CD8-positive, alpha-beta memory T cell (primary cell): ENCODE measurements at places on chromosomes 1 and 21. TPM values are rescaled to one million over a fixed set of nuclear protein-coding genes. Genes with fewer than 3 reads are reported as not detected.

GRCh38 chr1:29811727-29812407 is 575.5 kb downstream of the PTPRU start:
- H3K4me1 ChIP-seq, result no peaks in the 10 kb centered on the region
- DNase-seq, result no peak
- no peak overlapping the region for H3K4me3 ChIP-seq
- no peaks in the 10 kb centered on the region for H3K27me3 ChIP-seq
- no peaks in the 10 kb centered on the region for H3K36me3 ChIP-seq

DNA sequence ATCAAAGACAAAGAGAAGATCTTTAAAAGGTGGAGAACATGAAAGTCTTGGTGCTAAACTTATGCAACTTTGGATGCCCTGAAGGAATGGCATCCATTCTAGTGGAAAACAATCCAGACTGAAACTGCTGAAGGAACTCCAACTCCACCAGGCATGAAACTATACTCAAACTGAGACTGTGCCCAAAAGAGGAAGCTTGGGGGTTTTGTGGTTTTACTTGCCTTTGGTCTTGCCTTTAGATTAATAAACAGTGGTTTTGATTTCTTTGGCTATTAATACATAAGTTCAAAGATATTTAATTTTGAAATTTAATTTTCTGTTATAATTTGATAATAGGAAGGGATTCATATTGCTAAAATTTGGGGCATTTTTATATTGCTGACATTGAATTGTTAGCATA is 17.4 kb upstream of the SLC30A10 start:
- no peaks in the 10 kb centered on the region for H3K36me3 ChIP-seq
- DNase-seq, result no peak
- H3K27ac ChIP-seq, result no peak overlapping the region
- no peaks in the 10 kb centered on the region for H3K4me1 ChIP-seq

- H3K27me3 ChIP-seq, result no peaks in the 10 kb centered on the region
- H3K4me1 ChIP-seq, result no peaks in the 10 kb centered on the region
These were observed 13.1 kb upstream of the ZRANB2 start for GRCh38 chr1:71093938-71094337.

The GJA8 gene
- polyA plus RNA-seq, result not detected

The NBPF8 gene
- polyA plus RNA-seq, result 2.0 TPM

GRCh38 chr1:180178511-180179161 is 24.0 kb downstream of the QSOX1 start:
- DNase-seq, result peak; percentile 44
- H3K4me1 ChIP-seq, result no peaks in the 10 kb centered on the region

The HSPA13 gene
- polyA plus RNA-seq, result 14.9 TPM

The TMEM240 gene
- polyA plus RNA-seq, result not detected

The ANGPTL3 gene
- not detected for polyA plus RNA-seq

GRCh38 chr1:7255303-7256058 is 470.2 kb downstream of the CAMTA1 start:
- no peaks in the 10 kb centered on the region for H3K4me1 ChIP-seq
- no peak for DNase-seq
- H3K4me3 ChIP-seq, result no peak overlapping the region
- H3K27me3 ChIP-seq, result no peaks in the 10 kb centered on the region
- H3K27ac ChIP-seq, result no peak overlapping the region

DNA sequence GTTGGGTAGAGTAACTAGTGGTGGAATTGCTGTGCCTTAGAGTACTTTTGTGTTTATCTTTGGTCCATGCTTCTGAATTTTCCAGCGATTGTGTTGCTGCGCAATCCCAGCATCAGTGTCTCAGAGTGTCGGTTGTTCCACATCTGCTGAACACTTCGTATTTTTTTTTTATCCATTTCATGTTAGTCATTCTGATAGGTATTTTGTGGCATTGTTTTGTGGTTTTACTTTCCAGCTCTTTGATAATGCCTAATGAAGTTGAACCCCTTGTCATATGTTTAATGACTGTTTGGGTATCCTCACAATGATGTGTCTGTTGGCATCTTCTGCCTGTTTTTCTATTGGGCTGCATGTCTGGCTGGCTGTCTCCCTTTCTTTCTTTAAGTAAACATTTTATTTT is 13.6 kb downstream of the TUFT1 start:
- H3K36me3 ChIP-seq, result no peaks in the 10 kb centered on the region
- DNase-seq, result no peak
- H3K4me1 ChIP-seq, result no peaks in the 10 kb centered on the region
- no peak overlapping the region for H3K4me3 ChIP-seq
- no peak overlapping the region for H3K27ac ChIP-seq

DNA sequence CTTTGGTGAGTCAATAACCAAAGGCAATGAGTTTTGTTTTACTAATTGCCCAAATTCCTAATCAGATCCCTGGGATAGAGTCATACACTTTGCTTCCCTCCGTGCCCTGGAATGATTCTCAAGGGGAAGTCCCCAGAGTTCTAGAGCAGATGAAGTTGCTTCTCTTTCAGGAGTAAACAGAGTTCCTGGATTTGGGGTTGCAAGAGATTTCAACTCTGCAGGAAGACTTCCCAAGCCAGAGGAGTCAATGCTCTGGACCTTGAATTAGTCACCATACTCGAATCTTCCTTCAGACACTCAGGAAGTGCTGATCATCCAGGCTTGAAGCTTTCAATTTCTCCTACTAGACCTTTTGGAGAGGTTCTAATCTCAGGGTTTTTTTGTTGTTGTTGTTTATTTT is 39.6 kb downstream of the FCER1A start:
- H3K36me3 ChIP-seq, result no peaks in the 10 kb centered on the region
- no peaks in the 10 kb centered on the region for H3K4me1 ChIP-seq
- H3K27me3 ChIP-seq, result no peaks in the 10 kb centered on the region

The CHIA gene
- not detected for polyA plus RNA-seq

DNA sequence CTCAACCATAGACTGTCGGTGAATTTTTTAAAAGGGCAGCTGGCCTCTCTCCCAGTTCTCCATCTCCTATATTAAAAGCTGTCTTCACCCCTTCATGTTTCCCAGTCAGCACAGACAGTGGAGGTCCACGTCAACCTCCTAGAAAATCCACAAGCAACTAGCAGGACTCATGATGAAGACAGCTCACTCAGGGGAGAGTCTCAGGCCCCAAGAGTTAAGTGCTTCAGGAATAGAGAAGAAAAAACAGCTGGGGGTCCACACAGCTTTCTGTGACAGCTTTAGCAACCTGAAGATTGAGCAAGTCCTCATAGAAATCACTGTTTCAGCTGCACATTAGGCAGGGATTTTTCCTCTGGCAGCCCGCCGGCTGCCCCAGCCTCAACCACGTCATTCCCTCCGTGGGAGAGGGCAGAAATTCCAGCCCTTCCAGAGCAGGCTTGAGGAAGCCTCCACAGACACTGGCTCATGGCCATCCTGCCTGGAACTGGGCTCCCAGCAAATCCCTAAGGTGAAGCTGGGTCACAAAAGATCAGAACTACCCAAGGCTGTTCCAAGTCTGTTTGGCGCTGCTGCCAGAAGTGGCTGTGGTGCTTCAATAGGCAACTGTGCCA is 15.2 kb downstream of the GPR161 start:
- H3K27ac ChIP-seq, result no peak overlapping the region
- H3K4me3 ChIP-seq, result no peak overlapping the region
- no peaks in the 10 kb centered on the region for H3K36me3 ChIP-seq
- no peak for DNase-seq
- H3K4me1 ChIP-seq, result no peaks in the 10 kb centered on the region

DNA sequence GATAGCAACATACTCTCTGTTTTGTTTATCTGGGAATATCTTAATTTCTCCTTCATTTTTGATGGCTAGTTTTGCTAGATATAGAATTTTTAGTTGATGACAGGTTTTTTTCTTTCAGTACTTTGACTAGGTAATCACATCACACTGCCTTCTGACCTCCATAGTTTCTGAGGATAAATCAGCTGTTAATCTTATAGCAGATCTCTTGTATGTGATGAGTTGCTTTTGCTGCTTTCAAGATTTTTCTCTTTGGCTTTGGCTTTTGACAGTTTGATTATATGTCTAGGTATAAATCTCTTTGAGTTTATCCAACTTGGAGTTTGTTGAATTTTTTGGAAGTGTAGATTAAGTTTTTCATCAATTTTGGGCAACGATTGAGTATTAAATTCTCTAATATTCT is 142.6 kb downstream of the ZNF644 start:
- no peak overlapping the region for H3K27ac ChIP-seq
- DNase-seq, result no peak
- H3K4me1 ChIP-seq, result no peaks in the 10 kb centered on the region

GRCh38 chr1:88463401-88463985 is 220.6 kb upstream of the PKN2 start:
- no peak overlapping the region for H3K27ac ChIP-seq
- H3K27me3 ChIP-seq, result no peaks in the 10 kb centered on the region
- H3K4me1 ChIP-seq, result no peaks in the 10 kb centered on the region
- H3K36me3 ChIP-seq, result no peaks in the 10 kb centered on the region
- no peak for DNase-seq

The TSPAN2 gene
- polyA plus RNA-seq, result 7.1 TPM

- no peak overlapping the region for H3K27ac ChIP-seq
- H3K27me3 ChIP-seq, result no peaks in the 10 kb centered on the region
- no peak for DNase-seq
- no peaks in the 10 kb centered on the region for H3K4me1 ChIP-seq
- no peak overlapping the region for H3K4me3 ChIP-seq
- no peaks in the 10 kb centered on the region for H3K36me3 ChIP-seq
These were observed 155.4 kb upstream of the C1orf174 start for GRCh38 chr1:4055294-4055967.

DNA sequence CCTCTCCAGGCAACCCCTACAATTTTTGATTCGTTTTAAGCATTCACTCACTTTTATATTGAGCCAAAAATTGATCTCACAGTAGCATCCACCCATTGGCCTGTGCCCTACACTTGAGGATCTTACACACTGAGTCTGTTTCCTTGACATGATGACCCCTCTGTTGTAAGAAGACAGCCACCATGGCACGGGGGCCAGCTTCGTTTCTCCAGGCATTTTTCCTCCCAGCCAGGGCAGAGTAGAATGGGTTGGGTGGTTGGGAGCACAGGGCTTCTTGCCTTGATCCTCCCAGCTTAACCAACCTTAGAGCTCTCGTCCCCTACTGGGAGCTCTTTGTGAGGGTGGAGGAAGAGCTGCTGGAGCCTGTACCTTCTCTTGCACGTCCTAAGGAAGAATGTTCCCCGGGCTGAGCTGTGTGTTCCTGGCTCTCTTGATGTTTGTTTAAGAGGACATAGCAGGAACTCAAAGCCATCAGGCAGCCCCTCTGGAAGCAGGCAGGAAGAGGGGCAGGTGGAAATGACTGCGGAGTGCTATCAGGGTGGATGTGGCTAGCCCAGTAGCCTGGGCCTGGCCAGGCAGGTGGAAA is 213.2 kb upstream of the TMEM51 start:
- no peak overlapping the region for H3K4me3 ChIP-seq
- H3K27ac ChIP-seq, result no peak overlapping the region
- H3K27me3 ChIP-seq, result no peaks in the 10 kb centered on the region
- H3K36me3 ChIP-seq, result no peaks in the 10 kb centered on the region
- no peak for DNase-seq

GRCh38 chr1:20358761-20359263 is 68.1 kb downstream of the VWA5B1 start:
- peaks cover 9% of the 10 kb centered on the region for H3K27me3 ChIP-seq
- no peak overlapping the region for H3K27ac ChIP-seq
- no peaks in the 10 kb centered on the region for H3K4me1 ChIP-seq
- no peaks in the 10 kb centered on the region for H3K36me3 ChIP-seq
- H3K4me3 ChIP-seq, result no peak overlapping the region
- no peak for DNase-seq

The DISP1 gene
- polyA plus RNA-seq, result 2.6 TPM

DNA sequence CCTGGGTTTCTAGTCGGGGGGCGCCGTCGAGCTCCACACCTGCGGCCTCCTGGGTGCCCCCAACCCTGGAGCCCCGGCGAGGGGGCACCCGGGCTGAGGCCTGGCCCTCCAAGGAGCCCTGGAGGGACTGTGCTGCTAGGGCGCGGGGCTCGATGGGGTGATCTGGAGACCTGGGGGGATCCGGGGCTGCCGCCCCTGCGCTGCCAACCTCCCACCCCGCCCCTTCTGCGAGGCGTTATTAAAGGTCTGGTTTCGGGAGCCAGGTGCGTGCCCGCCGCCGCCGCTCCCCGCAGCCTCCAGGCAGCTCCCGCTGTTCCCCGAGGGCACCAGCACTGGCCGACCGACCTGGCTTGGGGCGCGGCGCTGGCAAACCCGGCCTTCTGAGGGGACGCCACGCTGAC is 746 bp upstream of the POFUT2 start:
- H3K27ac ChIP-seq, result no peak overlapping the region
- peaks cover 26% of the 10 kb centered on the region for H3K4me1 ChIP-seq
- no peaks in the 10 kb centered on the region for H3K27me3 ChIP-seq
- no peak for DNase-seq
- H3K36me3 ChIP-seq, result peaks cover 18% of the 10 kb centered on the region

DNA sequence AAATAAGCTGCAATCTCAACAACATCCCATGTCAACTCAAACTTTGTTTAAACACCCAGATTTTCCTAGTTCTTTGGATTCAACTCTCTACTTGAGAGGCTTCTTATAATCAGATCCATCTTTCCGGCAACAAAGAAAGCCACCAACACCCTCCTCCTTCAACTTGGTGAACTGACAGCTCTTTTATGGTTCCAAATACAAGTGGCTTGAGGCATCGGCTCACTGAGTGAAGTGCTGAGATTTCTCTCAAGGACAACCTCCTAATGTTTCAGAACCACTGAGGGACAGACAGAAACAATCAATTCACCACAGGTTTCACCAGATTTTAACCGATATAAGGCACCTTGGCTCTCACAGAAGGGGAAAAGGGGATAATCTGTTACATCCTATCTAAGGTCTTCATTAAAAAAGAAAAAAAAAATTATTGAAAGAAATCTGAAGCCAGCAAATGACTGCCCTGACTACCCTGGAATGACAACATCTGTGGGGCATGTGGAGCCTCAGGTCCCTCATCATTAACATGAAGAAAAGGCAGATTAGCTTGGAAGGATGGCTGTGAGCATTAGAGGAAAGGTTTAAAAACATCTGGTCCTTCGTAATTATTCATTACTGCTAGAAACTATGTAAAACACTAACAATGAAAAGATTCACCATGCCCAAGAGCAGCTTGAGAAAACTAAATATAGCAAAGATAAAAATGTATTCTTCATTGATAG is 50.9 kb downstream of the PTPN14 start:
- DNase-seq, result no peak
- no peaks in the 10 kb centered on the region for H3K36me3 ChIP-seq

- no peak for DNase-seq
- H3K27me3 ChIP-seq, result no peaks in the 10 kb centered on the region
- H3K4me1 ChIP-seq, result peaks cover 32% of the 10 kb centered on the region
- no peaks in the 10 kb centered on the region for H3K36me3 ChIP-seq
- no peak overlapping the region for H3K27ac ChIP-seq
- H3K4me3 ChIP-seq, result no peak overlapping the region
These were observed 43.3 kb downstream of the FAAP20 start for GRCh38 chr1:2151252-2151651.

The IGSF3 gene
- not detected for polyA plus RNA-seq

- H3K4me1 ChIP-seq, result peaks cover 64% of the 10 kb centered on the region
- no peaks in the 10 kb centered on the region for H3K27me3 ChIP-seq
- no peak overlapping the region for H3K4me3 ChIP-seq
These were observed 18.4 kb downstream of the CNIH4 start for GRCh38 chr1:224375059-224375458.

- no peak overlapping the region for H3K27ac ChIP-seq
- no peak for DNase-seq
- H3K4me1 ChIP-seq, result no peaks in the 10 kb centered on the region
- H3K36me3 ChIP-seq, result no peaks in the 10 kb centered on the region
These were observed 42.4 kb upstream of the TACSTD2 start for GRCh38 chr1:58619286-58620054.
